Activated CD4-positive, alpha-beta T cell treated with anti-CD3 and anti-CD28 coated beads, Interleukin-2, amount 10 ng/mL, durations not matched to agents 24 days and 14 days (primary cell): ENCODE measurements at places on chromosomes 1 and 21.

DNA sequence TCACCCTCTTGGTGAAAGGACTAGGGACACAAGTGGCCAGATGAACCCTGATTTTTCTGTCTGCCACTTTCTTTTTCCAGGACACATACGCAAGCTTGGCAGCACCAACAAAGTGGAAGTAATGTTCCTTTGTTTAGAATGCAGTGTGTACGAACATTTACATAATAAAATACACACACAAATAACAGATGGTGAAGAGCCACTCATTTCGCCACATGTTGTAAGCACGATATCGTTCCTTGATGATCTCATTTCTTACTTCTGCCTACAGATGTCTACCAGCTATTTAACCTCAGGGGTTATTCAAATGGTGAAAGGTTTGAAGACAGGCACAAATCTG lies 670.2 kb upstream of the CXADR start:
- no peak for DNase-seq

DNA sequence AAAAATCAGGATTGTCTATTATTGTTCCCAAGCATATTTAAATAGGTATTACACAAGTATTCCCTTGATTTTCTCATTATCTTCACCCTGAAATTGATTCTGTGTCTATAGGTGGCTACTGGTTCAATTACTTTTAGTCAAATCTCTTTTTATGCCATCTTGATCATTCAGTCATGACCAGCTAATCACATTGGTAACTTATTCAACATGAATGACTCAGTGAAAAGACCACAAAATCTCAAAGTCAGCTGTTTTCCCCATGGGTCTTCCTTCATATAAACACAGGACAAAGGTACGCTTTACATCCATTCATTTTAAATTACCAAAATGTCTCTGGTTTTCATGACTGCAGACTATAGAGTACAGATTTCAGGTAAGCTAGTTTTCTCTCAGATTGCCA lies 23.7 kb upstream of the NRIP1 start:
- no peak for DNase-seq

- no peak for DNase-seq
Measured at GRCh38 chr1:175708787-175709186, 34.6 kb downstream of the TNR start.

GRCh38 chr1:109818271-109818987 lies 54.7 kb upstream of the EPS8L3 start:
- no peak for DNase-seq

DNA sequence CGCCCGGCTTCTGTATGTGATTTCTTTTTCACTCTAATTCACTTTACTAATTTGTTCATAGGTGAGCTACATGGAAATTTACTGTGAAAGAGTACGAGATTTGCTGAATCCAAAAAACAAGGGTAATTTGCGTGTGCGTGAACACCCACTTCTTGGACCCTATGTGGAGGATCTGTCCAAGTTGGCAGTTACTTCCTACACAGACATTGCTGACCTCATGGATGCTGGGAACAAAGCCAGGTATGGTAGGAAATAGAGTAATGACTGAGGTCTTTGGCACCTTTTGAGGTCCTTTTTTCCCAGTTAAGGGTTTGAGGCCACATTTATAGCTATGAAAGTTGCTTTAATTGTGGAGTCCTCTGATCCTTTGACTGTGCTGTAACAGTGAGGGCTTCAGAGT lies 56.9 kb downstream of the KIF1B start:
- no peak for DNase-seq
